ENCODE measurements at places on chromosomes 3 and 15.

- no peak for DNase-seq
Observed at GRCh38 chr15:25789616-25789999, 73.5 kb downstream of the ATP10A start.

GRCh38 chr3:152718810-152719209, 116.1 kb upstream of the P2RY1 start:
- no peak for DNase-seq

GRCh38 chr15:31256378-31257265, 70.0 kb upstream of the KLF13 start:
- no peak for DNase-seq

DNA sequence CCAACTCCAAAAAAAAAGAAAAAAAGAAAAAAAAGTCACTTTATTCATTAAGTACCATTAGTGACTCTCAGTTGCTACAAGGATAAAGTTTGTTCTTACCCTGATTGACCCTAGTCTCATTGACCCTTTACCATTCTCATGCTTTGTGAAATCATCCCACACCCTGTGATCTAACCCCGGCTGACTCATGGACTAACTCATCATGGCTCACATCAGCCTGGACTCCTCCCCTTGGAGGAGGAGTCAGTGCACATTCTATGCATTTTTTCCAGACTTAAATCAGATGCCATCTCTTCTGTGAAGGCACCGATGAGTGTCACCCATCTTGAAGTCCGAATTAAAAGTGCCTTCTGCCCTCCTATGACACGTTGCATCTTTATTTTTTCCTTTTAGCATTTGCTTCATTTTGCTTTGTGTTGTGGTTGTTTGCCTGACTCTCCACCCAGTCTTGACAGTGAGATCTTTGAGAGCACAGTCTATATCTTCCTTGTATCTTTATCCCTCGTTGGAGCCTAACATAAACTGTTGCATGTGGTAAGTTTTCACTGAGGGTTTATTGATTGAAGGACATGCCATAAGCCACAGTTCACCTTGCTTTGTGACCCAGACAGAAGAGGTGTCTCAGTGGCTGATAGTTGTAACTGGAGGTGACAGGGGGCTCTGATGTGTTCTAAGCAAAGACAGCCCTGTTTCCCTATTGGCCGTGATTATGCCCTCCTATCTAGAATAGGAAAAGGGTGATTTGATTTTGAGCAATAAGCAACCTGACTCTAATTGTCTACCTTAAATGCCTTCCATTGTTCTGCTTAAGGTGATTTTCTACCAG, 72.1 kb downstream of the IL1RAP start:
- DNase-seq, result peak; percentile 80
